ENCODE measurements at places on chromosomes 2 and 18. TPM values are rescaled to one million over a fixed set of nuclear protein-coding genes. Genes with fewer than 3 reads are reported as not detected.

GRCh38 chr2:181153886-181154285 lies 173.5 kb downstream of the UBE2E3 start:
- DNase-seq: no peak

DNA sequence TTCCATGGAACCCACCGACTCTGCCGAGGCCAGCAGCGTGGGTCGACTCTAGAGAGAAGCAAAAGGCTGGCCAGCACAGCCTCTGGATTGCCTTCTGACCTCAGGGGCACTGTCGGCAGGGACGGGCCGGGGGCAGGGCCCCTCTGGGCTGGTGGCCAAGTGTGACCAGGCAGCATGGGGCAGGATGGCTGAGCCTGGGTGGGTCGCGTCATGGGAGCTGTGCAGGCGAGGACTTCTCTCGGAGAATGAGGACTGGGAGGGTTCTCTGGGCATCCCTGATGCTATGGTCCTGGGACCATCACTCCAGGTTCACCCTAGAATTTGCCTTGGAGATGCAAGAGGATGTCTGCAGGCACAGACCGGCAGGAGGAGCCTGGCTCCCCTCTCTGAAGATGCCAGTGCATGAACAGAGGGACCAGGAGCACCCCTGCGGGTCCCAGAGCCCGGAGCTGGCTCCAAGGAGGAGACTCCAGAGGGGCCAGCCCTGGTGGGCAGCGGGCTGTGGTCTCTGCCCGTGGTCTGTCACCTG lies 289.2 kb downstream of the NDUFA10 start:
- no peak for DNase-seq

Gene DSC1
- total RNA-seq: not detected

Gene NT5DC4
- total RNA-seq: not detected

Gene TACR1
- not detected for total RNA-seq

All from PC-3 (cell line).